Transverse colon (tissue), 4 donors: ENCODE measurements at places on chromosomes 5 and 9.

DNA sequence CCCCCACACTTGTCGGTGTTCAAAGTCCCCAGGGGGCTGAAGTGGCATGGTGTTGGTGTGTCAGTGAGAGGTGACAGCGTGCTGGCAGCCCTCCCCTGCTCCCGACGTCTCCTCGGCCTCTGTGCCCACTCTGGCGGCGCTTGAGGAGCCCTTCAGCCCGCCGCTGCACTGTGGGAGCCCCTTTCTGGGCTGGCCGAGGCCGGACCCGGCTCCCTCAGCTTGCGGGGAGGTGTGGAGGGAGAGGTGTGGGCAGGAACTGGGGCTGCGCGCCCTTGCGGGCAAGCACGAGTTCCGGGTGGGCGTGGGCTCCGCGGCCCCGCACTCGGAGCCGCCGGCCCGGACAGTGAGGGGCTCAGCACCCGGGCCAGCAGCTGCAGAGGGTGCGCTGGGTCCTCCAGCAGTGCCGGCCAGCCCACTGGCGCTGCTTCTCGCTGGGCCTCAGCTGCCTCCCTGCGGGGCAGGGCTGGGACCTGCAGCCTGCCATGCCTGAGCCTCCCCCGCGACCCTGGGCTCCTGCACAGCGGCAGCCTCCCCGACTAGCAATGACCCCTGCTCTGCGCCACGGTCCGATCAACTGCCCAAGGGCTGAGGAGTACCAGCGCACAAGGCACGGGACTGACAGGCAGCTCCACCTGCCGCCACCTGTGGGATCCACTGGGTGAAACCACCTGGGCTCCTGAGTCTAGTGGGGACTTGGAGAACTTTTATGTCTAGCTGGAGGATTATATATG lies 224.1 kb upstream of the RIOK2 start:
- no peak for DNase-seq

GRCh38 chr9:130824079-130824478 lies 11.0 kb upstream of the ABL1 start:
- no peak for DNase-seq

DNA sequence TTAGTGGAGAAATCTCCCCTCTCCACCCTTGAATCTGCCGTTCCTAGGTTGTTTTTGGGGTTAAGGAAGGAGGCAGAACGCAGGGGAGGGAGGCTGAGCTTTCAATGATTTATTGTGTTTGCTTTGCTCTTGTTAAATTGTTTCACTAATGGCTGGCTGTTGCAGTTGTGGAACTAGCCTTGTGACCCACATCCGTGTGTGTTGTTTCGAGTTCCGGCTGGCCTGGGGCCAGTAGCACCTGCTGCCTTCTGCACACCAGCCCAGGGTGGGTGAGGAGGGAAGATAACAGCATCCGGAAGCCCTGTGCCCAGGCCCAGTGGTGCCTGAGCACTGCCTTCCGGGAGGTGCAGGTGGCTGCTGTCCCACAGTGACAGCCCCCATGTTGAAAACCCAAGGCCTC lies 3.6 kb downstream of the ERGIC1 start:
- peak; percentile 94 for DNase-seq

DNA sequence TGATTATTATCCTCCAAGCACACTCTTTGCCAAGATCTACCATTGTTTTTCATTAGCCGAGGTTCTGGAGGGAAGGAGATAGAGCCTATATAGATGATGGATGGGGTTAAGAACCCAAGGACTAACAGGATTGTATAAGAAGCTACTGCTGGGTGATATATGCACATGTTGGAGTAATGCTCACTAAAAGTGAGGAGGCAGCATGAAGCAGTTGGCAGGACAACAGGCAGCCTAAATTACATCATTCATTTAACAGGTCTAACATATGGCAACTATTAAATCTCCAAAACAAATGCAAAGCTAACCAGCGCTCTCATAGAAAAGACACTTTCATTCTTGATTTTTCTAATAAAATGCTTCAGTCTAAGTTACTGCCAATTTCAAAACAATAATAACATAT lies 293.2 kb downstream of the EPB41L4A start:
- no peak for DNase-seq

- DNase-seq, result no peak
Measured at GRCh38 chr5:35656721-35657120, 39.1 kb downstream of the SPEF2 start.
